Muscle of leg (tissue), 16 donors: ENCODE measurements at places on chromosomes 11 and 22. TPM values are rescaled to one million over a fixed set of nuclear protein-coding genes. Genes with fewer than 3 reads are reported as not detected.
A peak's percentile ranks its signal among the peaks of the same experiment; 100 is the strongest.

The ALX4 gene
- 3.7 TPM for total RNA-seq

The CRYBB2 gene
- total RNA-seq = 0.09 TPM

The ALDH3B1 gene
- total RNA-seq = 5.4 TPM

The MMP10 gene
- total RNA-seq = not detected

The DDX10 gene
- 19.7 TPM for total RNA-seq

The TMEM223 gene
- 17.2 TPM for total RNA-seq

The OR51B5 gene
- 0.31 TPM for total RNA-seq

The SUSD2 gene
- 0.40 TPM for total RNA-seq

DNA sequence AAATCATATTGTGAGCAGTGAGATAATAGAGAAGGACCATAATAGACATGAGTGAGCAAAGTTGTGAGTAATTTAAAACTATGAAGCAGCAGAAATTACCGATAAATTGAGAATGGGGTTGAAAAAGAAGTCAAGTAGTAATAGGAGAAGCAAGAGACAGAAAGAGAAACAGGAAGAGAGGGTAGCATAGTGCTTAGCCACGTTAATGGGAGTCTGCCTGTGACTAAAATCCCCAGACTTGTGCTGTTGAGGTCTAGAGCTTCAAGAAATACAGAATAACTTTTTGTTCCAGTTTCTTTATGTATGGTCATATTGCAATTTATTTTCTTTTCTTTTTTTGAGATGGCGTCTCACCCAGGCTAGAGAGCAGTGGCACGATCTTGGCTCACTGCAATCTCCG, 368.7 kb downstream of the METTL15 start:
- no peak for DNase-seq
- H3K4me3 ChIP-seq = no peak overlapping the region
- H3K4me1 ChIP-seq = peaks cover 6% of the 10 kb centered on the region
- no peaks in the 10 kb centered on the region for H3K36me3 ChIP-seq
- no peak overlapping the region for H3K27ac ChIP-seq

DNA sequence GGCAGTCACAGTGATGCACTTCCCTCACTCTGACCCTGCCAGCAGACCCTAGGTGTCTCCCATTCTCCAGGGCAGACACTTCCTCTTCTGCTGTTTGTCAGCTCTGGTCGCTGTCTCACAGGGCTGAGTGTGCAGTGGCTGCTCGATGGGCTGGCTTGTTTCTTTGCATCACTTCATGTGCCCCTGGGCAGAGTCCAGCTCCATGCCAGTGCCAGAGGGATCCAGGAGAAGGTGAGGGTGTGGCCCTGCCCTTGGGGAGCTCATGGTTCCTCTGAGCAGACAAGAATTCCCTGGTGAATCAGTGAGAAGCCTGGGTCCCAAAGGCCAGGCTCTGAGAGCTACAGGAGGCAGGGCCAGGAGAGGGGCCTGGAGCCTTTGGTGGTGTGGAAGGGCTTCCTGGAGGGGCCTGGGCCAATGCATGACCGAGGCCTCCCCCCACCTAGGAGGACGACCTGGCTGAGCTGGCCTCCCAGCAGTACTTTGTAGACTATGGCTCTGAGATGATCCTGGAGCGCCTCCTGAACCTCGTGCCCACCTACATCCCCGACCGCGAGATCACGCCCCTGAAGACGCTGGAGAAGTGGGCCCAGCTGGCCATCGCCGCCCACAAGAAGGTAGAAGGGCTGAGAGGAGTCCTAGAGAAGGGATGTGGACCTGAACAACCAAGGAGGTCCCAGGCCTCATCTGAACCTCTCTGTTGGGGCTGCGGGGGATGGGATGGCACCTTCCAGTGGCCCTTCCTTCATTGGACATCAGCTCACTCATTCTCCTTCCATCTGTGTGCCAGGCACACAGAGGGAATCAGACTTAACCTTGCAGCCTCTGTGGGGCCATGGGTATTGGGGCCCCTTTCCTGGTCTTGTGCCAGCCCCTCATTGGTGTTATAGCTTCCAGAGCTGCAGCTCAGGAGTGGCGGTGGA, 66.1 kb downstream of the MYO7A start:
- no peak for DNase-seq
- no peaks in the 10 kb centered on the region for H3K27me3 ChIP-seq
- no peak overlapping the region for H3K4me3 ChIP-seq
- no peaks in the 10 kb centered on the region for H3K36me3 ChIP-seq
- H3K4me1 ChIP-seq = peaks cover 19% of the 10 kb centered on the region

DNA sequence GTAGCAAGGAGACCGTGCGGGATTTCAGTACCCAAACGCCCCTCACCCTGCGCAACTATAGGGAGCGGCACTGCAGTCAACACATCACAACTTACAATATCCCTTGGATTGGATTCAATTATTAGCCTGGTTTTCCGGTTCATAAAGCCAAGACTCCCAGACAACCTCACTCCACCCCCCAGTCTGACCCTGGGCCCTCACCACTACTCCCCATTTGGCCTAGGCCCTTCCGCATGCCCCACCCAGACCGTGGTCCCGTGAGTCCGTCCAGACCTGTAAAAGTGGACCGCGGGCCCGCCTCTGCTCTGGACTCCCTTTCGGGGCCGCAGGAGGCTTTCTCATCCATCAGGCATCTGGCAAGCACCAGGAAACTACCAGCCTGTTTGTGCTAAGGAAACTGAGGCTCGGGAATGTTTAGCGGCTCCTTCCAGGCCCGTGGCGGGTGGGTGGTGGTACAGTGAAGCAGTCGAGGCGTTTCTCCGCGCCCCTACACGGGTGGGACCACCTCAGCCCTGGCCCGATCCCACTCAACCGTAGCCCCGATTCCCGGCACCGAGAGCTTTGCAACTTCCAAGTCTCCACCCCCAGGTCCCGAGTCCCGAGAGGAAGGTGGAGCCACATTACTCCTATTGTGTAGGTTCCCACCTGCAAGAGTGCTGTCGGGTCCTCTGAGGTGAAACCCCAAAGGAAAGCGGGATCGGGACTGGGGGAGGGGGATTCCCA, 679 bp upstream of the DPP3 start:
- peak overlapping the region; percentile 93 for H3K27ac ChIP-seq
- peak overlapping the region; percentile 91 for H3K4me3 ChIP-seq
- peaks cover 47% of the 10 kb centered on the region for H3K4me1 ChIP-seq
- no peaks in the 10 kb centered on the region for H3K27me3 ChIP-seq
- H3K36me3 ChIP-seq = peaks cover 7% of the 10 kb centered on the region

- H3K27me3 ChIP-seq = no peaks in the 10 kb centered on the region
- no peak overlapping the region for H3K4me3 ChIP-seq
- no peak for DNase-seq
- no peak overlapping the region for H3K27ac ChIP-seq
- peaks cover 19% of the 10 kb centered on the region for H3K4me1 ChIP-seq
- peaks cover 26% of the 10 kb centered on the region for H3K36me3 ChIP-seq
Observed at GRCh38 chr11:908273-908672, 2.3 kb downstream of the CHID1 start.

DNA sequence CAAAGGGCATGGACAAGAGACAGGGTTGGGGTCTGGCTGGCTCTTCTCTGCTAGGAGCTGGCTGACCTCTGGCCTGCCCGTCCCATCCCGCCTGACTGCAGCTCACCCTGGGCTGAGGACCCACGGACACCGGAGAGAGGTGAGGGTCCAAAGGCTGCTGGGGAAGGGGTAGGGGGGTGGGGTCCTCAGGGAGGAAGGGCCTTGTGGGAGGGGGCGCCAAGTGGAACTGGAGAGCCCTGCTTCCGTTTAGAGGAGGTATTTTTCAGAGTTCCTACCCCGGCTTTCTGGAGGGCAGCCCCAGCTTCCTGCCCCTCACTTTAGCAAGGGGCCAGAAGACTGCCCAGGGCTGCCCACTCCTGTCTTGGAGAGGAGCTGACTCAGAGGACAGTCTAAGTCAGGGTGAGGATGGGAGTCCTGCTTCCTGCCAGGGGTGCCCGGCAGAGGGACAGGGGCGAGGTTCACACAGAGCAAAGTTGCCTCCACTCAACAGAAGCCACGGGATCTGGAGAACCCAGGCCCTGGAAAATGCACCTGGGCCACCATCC, 7.1 kb downstream of the LARGE2 start:
- H3K36me3 ChIP-seq = peaks cover 36% of the 10 kb centered on the region
- no peak overlapping the region for H3K27ac ChIP-seq
- no peak for DNase-seq
- no peak overlapping the region for H3K4me3 ChIP-seq

- no peaks in the 10 kb centered on the region for H3K27me3 ChIP-seq
- no peak overlapping the region for H3K27ac ChIP-seq
- no peaks in the 10 kb centered on the region for H3K4me1 ChIP-seq
- no peaks in the 10 kb centered on the region for H3K36me3 ChIP-seq
- no peak for DNase-seq
Observed at GRCh38 chr11:97687111-97687510, 1297.3 kb downstream of the JRKL start.

GRCh38 chr11:77801477-77801876, 19.0 kb downstream of the RSF1 start:
- H3K27me3 ChIP-seq = no peaks in the 10 kb centered on the region
- DNase-seq = no peak
- H3K4me1 ChIP-seq = no peaks in the 10 kb centered on the region
- H3K4me3 ChIP-seq = no peak overlapping the region

DNA sequence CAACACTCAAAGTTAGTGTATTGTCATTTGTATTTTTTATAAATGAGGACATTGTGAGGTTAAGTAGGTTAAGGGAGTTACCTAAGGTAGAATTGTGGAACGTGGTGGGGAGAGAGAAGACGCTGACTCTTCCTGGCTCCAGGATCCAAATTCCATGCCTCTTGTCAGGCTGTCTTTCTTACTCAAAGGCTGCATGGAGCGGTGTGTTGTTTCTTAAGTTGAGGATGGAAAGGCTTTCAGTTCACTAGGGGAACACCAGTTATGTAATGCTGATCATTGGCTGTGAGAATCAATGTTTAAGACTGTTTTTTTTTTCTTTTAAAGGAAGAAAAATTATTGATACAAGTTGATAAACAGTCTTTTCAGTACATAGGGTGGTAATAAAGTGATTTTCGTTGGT, 2.9 kb downstream of the UBE2L3 start:
- no peaks in the 10 kb centered on the region for H3K27me3 ChIP-seq
- no peak overlapping the region for H3K4me3 ChIP-seq
- H3K4me1 ChIP-seq = peaks cover 25% of the 10 kb centered on the region
- DNase-seq = no peak
- no peak overlapping the region for H3K27ac ChIP-seq

DNA sequence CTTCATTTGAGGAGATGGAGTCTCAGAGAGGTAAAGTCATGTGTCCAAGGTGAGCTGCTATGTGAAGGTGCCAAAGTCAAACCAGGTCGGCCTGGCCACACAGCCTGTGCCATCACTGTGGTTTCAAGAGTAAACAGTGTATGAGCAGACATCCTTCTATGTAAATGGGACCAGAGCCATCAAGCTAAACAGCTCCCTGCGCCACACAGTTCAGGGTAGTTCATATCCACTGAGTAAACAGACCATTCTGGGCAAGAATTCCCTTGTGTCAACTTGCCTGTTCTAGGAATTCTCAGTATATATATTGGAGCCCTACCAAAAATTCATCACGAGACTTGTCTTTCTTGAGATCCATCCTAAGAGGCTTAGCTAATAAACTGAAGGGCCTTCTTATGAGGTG, 77.5 kb downstream of the AMOTL1 start:
- DNase-seq = no peak
- H3K36me3 ChIP-seq = peaks cover 19% of the 10 kb centered on the region
- H3K4me3 ChIP-seq = no peak overlapping the region
- no peaks in the 10 kb centered on the region for H3K27me3 ChIP-seq

- H3K4me1 ChIP-seq = peaks cover 13% of the 10 kb centered on the region
- peaks cover 26% of the 10 kb centered on the region for H3K36me3 ChIP-seq
- DNase-seq = peak; percentile 6
- no peak overlapping the region for H3K4me3 ChIP-seq
- no peak overlapping the region for H3K27ac ChIP-seq
Observed at GRCh38 chr11:118785362-118785761, 5.6 kb downstream of the DDX6 start.

- no peak overlapping the region for H3K4me3 ChIP-seq
- H3K36me3 ChIP-seq = peaks cover 2% of the 10 kb centered on the region
- H3K4me1 ChIP-seq = peaks cover 6% of the 10 kb centered on the region
- no peaks in the 10 kb centered on the region for H3K27me3 ChIP-seq
- no peak for DNase-seq
Observed at GRCh38 chr11:44208976-44209603, 100.8 kb downstream of the ALX4 start.
